ENCODE measurements at places on chromosomes 11 and 22.

DNA sequence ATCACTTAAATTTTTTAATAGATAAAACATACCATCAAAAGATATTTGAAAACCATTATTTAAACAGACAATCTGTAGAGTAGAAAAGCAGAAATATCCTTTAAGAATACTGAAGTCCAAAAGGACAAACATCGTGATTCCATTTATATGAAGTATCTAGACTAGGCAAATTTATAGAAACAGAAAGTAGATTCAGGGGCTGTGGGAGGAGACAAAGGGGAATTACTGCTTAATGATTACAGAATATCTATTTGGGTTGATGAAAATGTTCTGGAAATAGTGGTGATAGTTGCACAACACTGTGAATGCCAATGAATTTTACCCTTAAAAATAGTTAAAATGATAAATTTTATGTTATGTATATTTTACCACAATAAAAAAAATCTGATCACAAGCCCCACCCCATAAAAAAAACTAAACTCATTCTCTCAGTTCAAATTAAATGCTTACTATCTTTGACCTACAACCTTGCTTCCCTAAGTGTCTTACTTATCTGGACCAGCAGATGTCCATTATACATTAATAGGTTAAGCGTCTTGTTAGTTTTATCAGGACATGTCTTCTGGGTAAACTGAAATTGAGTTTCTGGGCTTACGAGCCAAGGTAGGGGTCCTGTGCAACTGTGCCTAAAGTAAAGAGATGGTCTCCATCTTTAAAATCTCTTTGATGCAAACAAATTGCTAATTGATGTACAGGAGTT, 86.3 kb downstream of the FCHSD2 start:
- no peak overlapping the region for H3K4me3 ChIP-seq
- H3K27me3 ChIP-seq, result no peaks in the 10 kb centered on the region
- no peaks in the 10 kb centered on the region for H3K36me3 ChIP-seq
- no peak overlapping the region for H3K27ac ChIP-seq

DNA sequence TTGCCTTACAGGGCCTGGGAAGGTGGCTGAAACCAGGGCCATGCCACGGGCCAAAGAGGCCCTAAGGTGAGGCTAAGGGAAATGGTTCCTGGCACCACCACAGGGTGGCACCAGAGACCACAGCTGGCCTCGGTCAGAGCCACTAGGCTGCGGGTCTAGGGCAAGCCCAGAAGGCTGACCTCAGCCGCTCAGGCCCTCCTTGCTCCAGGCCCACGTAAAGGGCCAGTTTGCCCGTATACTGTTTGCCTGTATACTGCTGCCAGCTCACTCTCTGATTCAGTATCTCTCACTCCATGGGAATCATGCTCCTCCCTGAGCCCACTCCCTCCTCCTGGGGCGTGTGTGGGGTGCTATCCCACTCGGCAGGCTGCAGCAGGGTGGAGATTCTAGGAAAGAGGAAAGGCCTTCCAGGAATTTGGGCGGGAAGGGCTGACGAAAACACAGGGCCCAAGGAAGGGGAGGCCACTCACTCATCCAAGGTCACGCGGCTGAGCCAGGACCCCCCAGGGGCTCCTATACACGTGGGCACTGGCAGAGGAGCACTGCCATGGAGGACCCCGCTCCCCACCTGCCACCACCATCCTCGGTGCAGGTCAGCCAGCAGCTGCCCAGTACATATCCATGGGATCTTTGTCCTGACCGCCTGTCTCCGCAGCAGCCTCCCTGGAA, 62.4 kb downstream of the NECTIN1 start:
- DNase-seq, result peak; percentile 43
- H3K27me3 ChIP-seq, result no peaks in the 10 kb centered on the region
- H3K36me3 ChIP-seq, result no peaks in the 10 kb centered on the region
- H3K4me3 ChIP-seq, result no peak overlapping the region
- no peak overlapping the region for H3K27ac ChIP-seq

- H3K27me3 ChIP-seq, result no peaks in the 10 kb centered on the region
- H3K4me3 ChIP-seq, result no peak overlapping the region
- H3K4me1 ChIP-seq, result no peaks in the 10 kb centered on the region
- no peaks in the 10 kb centered on the region for H3K36me3 ChIP-seq
These were observed 27.0 kb downstream of the MPPED1 start for GRCh38 chr22:43438666-43439347.

GRCh38 chr22:32583074-32583682, 108.6 kb downstream of the FBXO7 start:
- no peak overlapping the region for H3K27ac ChIP-seq
- H3K36me3 ChIP-seq, result no peaks in the 10 kb centered on the region
- no peaks in the 10 kb centered on the region for H3K4me1 ChIP-seq
- H3K27me3 ChIP-seq, result no peaks in the 10 kb centered on the region

GRCh38 chr11:71334191-71334590, 81.8 kb upstream of the SHANK2 start:
- no peaks in the 10 kb centered on the region for H3K4me1 ChIP-seq
- H3K36me3 ChIP-seq, result no peaks in the 10 kb centered on the region
- no peak overlapping the region for H3K27ac ChIP-seq
- H3K27me3 ChIP-seq, result no peaks in the 10 kb centered on the region
- no peak overlapping the region for H3K4me3 ChIP-seq
- no peak for DNase-seq

- H3K4me1 ChIP-seq, result no peaks in the 10 kb centered on the region
- H3K36me3 ChIP-seq, result no peaks in the 10 kb centered on the region
- H3K27ac ChIP-seq, result no peak overlapping the region
- no peak for DNase-seq
- no peaks in the 10 kb centered on the region for H3K27me3 ChIP-seq
These were observed 85.7 kb downstream of the BLID start for GRCh38 chr11:122030286-122030685.

GRCh38 chr11:3056296-3057068, 741 bp downstream of the CARS1 start:
- H3K4me1 ChIP-seq, result peaks cover 56% of the 10 kb centered on the region
- peak overlapping the region; percentile 83 for H3K4me3 ChIP-seq
- H3K27me3 ChIP-seq, result no peaks in the 10 kb centered on the region

DNA sequence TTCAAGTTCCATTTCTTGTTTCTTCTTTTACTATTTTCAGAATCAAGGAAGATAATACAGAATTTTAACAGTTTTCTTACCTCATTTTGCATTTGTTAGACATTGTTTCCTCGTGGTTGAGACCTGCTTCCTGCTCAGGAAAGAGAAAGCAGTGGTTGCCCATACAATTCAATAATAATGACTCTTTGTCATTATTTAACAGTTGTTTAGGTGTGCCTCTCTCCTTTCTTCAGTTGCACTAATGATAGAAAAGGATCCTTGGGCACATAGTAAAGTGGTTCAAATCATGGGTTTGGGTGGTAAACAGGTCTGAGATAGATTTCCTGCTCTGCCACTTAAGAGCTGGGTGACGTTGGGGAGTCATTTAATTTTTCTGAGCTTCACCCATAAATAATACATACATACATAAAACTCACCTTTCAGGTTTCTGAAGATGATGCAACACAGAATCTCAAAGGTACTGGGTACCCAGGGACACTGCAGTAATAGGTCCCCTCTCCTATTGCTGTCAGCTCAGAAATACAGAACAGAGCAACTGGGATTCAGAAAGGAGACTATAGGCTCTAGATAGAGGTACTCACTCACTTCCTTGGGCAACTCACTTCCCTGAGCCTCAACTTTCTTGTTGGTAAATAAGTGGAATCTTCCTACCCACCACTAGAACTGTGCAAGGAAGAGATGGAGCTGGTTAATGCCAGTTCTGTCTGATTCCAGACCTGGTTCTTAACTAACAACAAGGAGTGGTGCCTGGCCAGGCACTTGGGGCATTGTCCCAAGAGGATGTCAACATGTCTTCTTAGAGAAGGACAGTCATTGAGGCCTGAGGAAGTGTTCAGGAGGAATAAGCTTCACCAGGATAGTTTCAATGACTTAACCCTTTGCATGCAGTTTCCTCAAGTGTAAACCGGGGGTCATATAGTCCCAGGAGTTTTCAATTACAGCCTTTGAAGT, 34.9 kb downstream of the CD44 start:
- H3K27ac ChIP-seq, result peak overlapping the region; percentile 74
- H3K4me1 ChIP-seq, result peaks cover 90% of the 10 kb centered on the region
- peaks cover 61% of the 10 kb centered on the region for H3K36me3 ChIP-seq
- no peak for DNase-seq
- H3K27me3 ChIP-seq, result no peaks in the 10 kb centered on the region

DNA sequence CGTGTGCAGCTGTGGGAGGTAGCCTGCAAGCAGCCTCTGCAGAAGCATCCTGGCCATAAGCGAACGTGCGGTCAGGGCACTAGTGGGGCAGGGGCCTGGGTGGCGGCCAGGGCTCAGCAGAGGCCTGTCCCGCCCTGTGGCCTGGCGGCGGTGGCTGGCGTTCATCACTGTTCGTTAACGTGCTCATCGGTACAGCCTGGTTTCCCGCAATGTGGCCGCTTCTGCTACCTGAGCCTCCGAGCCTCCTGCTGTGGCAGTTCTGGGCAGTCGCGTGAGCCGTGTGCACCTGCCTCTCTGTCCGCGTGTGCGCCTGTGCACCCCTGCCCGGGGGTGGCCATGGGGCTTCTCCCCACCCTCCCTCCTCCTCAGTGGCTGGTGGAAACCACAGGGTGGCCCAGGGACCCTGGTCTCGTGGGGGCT, 117.9 kb downstream of the KCNQ1OT1 start:
- peaks cover 8% of the 10 kb centered on the region for H3K36me3 ChIP-seq
- no peaks in the 10 kb centered on the region for H3K4me1 ChIP-seq
- H3K27ac ChIP-seq, result no peak overlapping the region
- H3K27me3 ChIP-seq, result no peaks in the 10 kb centered on the region
- DNase-seq, result no peak

- H3K4me1 ChIP-seq, result no peaks in the 10 kb centered on the region
- no peak overlapping the region for H3K27ac ChIP-seq
- DNase-seq, result no peak
- H3K27me3 ChIP-seq, result no peaks in the 10 kb centered on the region
- no peaks in the 10 kb centered on the region for H3K36me3 ChIP-seq
- H3K4me3 ChIP-seq, result no peak overlapping the region
These were observed 77.6 kb upstream of the SESN3 start for GRCh38 chr11:95308512-95309035.

DNA sequence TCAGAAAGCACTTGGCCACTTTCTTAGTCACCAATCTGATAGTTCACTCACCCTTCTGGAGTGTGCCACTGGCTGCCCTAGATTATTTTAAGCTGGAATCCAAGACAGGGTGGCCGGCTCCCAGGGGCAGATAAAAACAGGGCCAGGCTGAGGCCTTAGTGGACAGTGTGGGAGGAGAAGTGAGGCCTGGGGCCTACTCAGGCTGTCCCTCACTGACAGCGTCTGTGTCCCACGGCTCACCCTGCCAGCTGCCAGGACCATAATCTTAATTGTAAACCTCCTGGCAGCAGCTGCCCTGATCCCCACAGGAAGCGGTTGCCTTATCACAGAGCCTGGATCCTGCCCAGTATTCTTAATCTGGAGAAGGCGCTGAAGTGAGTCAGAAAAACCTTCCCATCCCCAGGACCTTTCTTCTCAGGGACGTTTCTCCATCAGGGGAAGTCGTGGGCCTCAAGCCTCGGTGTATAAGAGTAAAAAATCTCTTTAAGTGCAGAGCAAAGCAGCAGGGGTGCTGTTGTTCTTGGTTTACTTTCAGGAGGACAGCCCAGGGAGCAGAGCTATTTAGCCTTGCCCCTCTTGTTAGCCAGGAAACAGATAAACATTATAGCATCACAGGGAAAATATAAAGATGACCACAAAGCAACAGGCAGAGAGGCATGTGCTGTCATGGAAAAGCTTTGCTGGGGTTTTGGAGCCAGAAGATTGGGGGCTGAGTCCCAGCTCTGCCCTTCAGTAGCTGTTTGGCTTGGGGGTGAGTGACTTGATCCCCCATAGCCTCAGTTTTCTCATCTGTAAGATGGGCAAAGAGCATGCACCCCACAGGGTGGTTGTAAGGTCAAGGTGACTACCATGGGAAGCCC, 39.6 kb downstream of the TSPAN18 start:
- H3K27ac ChIP-seq, result no peak overlapping the region
- no peak overlapping the region for H3K4me3 ChIP-seq
- H3K36me3 ChIP-seq, result peaks cover 39% of the 10 kb centered on the region
- H3K27me3 ChIP-seq, result no peaks in the 10 kb centered on the region
- peaks cover 6% of the 10 kb centered on the region for H3K4me1 ChIP-seq

DNA sequence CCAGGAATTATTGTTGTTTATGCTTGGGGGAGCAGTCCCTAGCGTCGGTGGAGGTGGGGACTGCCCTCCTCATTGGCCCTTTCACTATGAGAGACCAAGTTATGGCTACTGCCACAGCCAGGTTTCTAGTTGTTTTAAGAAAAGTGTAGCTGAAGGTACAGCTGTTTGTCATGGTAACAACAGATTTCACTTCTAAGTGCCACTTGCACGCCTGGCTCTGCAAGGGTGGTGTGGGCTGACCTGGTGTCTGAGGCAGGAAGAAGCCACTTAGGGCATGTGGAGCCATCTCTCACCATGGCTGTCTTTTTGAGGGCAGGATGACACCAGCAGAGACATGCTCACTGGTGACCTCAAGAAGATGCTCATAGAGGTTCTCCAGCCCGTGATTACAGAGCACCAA, 46.3 kb upstream of the MPEG1 start:
- no peak overlapping the region for H3K4me3 ChIP-seq
- H3K27me3 ChIP-seq, result no peaks in the 10 kb centered on the region
- H3K27ac ChIP-seq, result no peak overlapping the region

DNA sequence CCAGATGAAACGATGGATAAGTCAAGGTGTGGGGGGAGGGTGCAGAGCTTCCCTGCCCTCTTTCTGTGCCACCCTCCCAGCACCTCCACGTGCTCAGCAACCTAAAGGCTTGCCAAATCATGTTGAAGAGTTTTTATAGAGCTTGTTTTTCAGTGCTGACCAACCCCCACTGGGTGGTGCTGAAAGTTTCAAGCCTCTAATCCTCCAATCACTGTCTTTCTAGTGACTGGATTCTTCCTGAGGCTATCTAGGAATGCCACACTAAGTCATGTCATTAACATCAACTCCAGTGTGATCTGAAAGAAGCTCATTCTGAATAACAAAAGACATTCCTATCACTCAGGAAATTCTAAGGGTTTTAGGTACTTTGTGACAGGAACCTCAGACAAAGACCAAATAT, 382.6 kb downstream of the DYNC2H1 start:
- no peak overlapping the region for H3K27ac ChIP-seq
- H3K27me3 ChIP-seq, result no peaks in the 10 kb centered on the region
- H3K4me1 ChIP-seq, result no peaks in the 10 kb centered on the region
- no peaks in the 10 kb centered on the region for H3K36me3 ChIP-seq

DNA sequence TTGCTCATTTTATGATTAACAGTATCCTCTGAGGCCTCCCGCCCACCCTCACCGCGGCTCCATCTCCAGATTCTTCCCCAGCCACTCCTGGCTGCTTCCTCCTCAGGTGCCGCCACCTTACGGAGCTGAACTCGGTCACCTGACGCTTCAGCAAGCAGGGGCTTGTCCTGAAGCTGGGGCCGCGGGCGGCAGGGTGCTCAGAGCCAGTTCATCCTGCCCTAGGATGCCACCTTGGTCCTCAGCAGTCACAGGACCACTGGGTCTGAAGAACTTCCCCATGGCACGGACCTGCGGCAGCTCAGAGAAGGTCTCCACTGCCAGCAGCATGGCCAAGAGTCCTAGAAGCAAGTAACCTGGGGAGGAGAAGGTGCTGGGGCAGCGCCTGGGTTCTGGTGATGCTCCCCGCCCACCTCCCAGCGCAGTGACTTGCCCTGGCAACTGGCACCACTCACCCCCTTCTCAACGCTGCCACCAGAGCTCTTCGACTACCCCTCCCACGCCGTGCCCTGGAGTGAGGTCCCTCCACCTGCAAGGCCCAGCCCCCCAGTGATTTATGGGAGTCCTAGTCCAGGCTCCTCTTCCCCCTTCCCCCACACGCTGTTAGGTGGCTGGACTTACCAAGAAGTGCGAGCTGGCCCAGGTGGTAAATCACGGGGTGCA, 2.6 kb downstream of the KCNK7 start:
- DNase-seq, result no peak
- H3K36me3 ChIP-seq, result peaks cover 36% of the 10 kb centered on the region
- no peak overlapping the region for H3K27ac ChIP-seq
- peaks cover 38% of the 10 kb centered on the region for H3K4me1 ChIP-seq
- H3K4me3 ChIP-seq, result no peak overlapping the region

Measured in CD4-positive, alpha-beta T cell (primary cell).